Stimulated activated naive B cell treated with anti-CD40 and anti-IgM and Interleukin-4, amounts not matched to agents 10 μg/mL and 1 μg/mL and 100 μg/mL, for 72 hours (primary cell): ENCODE measurements at places on chromosomes 12 and 14.

DNA sequence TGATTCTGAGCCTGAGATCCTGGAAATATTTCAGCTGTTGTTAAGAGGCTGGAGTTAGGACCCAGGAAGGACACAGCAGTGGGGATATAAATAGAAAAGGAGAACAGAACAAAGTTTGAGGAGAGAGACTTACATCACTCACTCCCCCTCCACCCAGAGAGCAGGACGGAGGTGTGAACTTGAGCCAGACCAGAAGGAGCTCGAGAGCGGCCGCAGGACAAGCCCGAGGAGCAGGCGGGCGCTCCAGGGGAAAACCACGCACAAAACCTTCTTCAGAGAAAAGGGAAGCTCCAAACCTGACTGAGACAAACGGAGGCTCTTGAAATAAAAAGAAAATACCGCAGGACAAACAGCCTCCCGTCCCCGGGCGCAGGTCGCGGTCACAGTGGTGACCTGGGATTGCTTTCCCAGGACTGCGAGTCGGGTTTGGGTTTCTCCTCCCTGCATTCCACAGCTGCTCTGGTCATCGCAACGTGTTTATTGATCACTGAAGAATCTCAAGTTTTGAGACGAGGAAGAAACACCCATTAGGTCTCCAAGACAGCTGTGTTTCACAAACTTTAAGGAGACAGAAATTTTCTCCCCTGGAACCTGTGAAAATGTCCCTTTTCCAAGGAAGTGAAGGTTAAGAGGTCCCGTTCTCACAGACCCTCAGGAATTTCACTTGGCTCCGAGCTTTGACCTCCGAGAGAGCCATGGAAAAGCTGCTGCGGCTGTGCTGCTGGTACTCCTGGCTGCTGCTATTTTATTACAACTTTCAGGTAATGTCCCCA lies at the start of gene ADGRD1:
Gene ADGRD1, plus strand, starts transcription at position 137 of the 773 bp plus-strand sequence. Its CDS starts 559 bp downstream, at position 696.
- peak; percentile 15 for DNase-seq

DNA sequence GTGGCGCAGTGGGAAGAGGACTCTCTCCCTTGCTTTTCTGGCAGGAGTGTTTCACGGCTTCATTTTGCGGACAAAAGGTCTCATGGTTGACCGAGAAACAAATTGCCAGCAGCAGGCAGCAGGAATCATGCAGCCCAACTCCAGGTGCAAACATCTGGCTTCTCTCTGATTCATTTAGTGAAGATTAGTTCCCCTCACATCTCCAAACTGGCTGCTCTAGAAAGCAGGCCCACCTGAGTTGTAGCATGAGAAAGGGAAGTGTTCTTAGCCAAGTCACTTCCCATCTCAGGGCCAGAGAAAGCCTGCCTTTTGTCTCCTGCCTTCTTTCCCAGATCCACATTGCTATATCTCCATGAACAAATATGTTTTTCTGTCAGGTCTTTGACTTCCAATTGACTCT lies 120.8 kb upstream of the CCDC196 start:
- no peak for DNase-seq

- no peak for DNase-seq
These were observed 14.9 kb downstream of the TRMT61A start for GRCh38 chr14:103543721-103544387.

GRCh38 chr14:49688701-49689030 lies 652 bp upstream of the POLE2 start:
- no peak for DNase-seq

GRCh38 chr12:89210277-89210676 lies 142.0 kb downstream of the DUSP6 start:
- DNase-seq = no peak

- no peak for DNase-seq
These were observed 13.1 kb downstream of the NKX2-1 start for GRCh38 chr14:36506732-36507614.

GRCh38 chr12:51218607-51219161 lies 822 bp upstream of the POU6F1 start:
- DNase-seq = no peak

GRCh38 chr12:62732861-62733427 lies 202.0 kb downstream of the PPM1H start:
- no peak for DNase-seq

GRCh38 chr12:124745891-124746570 lies 117.6 kb downstream of the SCARB1 start:
- DNase-seq = no peak

DNA sequence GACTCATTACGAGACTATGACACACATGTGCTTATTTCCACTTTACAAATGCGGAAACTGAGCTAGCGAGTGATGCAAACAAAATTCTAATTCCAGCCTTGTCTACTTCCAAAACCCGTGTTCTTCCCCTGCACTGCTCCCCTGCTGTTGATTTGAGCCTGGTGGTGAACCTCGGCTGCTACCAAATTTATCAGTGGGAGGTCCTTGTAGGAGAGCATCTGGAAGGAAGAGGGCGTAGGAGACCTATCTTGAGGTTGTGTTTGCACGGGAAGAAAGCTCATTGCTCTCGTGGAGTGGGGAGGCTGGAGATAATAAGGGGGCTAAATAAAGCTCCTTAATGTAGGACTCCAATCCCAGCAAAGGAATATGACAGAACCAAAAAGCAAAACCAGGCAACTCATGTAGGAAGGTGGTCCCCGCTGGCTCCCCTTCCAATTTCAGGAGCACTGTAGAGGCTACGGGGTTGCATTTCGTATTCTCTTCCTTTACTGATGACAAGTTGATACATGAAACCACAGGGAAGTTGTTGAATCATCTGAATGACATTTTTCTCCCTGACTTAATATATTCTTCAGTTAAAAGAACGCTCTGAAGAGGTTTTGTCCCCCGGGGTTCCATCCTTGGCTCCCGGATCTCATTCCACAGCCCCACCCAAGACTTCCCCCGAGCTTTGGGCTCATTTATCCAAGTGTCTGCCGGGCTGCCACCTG lies 52.6 kb downstream of the FZD10 start:
- DNase-seq = no peak

- DNase-seq = no peak
These were observed 12.2 kb downstream of the GTF2H3 start for GRCh38 chr12:123645878-123646277.

DNA sequence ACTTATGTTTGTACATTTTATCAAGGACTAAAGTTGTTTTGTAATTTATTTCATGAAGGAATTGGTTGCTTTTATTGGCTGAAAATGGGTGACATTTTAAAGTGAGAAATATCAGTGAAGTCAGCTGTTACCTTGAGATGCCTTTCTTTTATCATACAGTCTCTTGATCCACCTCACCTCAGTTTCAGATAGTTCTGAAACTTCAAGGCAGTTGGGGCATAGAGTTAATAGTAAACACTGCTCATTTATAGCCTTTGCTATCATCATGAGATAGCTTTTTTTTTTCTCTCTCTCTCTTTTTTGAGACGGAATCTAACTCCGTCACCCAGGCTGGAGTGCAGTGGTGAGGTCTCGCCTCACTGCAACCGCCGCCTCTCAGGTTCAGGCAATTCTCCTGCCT lies 76.7 kb downstream of the MON2 start:
- DNase-seq = no peak

GRCh38 chr14:93974833-93975232 lies 1.5 kb downstream of the ASB2 start:
- DNase-seq = no peak

GRCh38 chr12:79067977-79068376 lies 203.4 kb downstream of the SYT1 start:
- no peak for DNase-seq

- no peak for DNase-seq
These were observed 13.3 kb upstream of the PITPNM2 start for GRCh38 chr12:123164222-123164621.

- DNase-seq = no peak
These were observed 236.2 kb upstream of the KRR1 start for GRCh38 chr12:75747572-75748021.

GRCh38 chr12:66217342-66217917 lies 28.4 kb downstream of the IRAK3 start:
- DNase-seq = no peak

DNA sequence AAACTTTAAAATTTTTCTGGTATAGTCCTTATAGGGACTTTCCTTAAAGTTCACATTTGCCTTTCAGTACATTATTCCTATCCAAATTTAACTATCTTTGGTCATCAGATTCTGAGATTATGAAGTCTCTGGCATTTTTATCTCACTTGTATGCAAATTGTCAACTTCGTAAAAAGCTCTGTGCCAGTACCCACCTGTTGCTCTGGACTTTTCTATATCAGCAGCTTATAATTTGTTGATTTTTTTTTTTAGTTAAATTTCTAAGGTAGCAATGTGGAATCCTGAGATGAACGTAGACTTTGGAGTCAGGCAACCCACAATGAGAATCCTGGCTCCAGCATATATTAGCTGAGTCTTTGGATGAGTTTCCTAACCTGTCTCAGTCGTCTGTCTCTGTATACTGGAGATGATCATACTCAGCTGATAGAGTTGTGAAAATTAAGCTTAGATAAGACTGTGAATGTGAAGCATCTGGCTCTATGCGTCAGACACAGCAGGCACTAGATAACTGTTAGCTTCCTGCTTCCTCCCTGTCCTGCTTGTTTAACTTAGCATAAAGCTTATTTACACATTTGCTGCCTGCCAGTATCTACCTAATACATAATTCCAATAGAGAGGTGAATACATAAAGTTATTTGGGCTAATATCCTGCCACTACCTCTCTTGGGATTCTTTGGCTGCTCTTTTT lies 59.8 kb downstream of the MARK3 start:
- no peak for DNase-seq

- no peak for DNase-seq
These were observed 140.1 kb upstream of the CPSF6 start for GRCh38 chr12:69099201-69099837.

DNA sequence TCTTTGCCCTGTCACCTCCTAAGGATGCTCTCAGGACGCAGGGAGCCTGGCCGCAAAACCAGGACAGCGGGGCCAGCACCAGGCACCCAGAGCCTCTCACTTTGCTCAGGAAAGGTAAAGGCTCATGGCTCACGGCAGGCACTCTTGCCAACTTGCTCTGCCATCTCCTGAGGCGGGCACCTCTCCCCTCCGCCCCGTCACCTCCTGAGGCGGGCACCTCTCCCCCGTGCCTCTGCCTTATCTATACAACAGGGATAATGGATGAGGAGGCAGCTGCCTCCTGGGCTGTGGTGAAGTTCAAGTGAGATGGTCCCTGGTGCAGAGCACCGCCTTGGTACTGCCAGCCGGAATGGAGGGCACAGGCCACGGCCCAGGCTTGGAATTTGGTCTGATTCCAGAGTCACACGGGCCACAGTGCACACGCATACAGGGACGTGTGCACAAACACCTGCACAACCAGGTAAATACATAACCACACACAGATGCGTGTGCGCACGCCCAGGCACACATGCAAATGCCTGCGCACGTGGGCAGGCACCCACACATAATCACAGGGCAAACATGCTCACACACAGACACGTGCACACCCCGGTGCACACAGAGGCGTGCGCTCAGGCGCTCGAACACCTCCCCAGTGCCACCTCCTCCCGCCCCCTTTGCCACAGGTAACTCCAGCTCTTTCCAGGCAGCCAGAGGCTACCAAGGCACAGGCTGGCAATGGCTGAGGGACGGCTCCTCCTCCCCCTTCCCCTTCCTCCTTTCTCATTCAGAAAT lies 11.6 kb downstream of the DEGS2 start:
- DNase-seq = no peak

- no peak for DNase-seq
These were observed 49.9 kb downstream of the IFNG start for GRCh38 chr12:68109444-68110217.

DNA sequence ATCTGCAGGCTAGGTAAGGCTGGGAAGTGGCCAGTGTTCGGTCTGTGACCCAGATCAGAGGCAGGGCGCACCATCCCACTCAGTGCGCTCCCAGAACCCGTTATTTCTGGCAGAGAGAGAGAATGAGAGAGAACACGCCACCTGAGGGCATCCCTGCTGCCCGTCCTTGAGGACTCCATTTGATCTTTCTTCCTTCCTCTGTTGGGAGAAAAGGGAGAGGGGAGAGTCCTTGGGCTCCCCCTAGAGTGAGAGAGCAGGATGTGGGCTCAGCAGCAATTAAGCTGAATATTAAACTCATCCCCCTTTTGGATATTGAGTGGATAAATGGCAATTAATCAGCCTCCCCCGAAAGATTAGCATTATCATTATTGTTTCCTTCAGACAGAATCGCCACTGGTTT lies 70.6 kb downstream of the IFT43 start:
- DNase-seq = no peak

DNA sequence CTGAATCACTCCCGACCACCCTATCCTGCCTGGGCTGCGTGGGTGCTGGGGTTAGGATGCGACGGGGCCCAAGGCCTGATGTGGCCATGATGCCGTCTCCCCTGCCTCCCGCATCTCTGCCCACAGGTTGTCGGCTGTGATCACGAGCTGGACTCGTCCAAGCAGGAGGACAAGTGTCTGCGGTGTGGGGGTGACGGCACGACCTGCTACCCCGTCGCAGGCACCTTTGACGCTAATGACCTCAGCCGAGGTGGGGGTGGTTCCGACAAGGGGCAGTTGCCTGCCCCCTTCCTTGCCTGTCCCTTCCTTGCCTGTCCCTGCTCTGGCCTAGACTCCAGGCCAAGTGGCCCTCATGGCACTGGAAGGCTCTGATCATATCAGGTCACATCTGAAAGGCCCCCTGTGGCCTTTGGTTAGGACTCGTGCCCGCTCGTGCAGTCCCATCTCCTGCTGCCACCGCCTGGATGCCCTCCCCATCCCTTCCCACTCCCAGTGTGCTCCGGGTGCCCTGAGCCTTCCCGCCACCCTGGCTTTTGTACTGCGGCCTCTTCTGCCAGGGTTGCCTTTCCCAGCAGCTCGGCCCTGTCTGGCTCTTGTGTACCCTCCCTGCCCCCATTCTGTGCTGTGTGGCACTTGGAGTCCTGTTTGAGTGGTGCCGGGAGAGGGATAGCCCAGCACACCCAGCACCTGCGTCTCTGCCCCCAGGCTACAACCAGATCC lies 13.6 kb downstream of the PAPLN start:
- no peak for DNase-seq

GRCh38 chr12:91105807-91106206 lies 5.5 kb downstream of the LUM start:
- no peak for DNase-seq

- no peak for DNase-seq
These were observed 3.3 kb upstream of the RIMBP2 start for GRCh38 chr12:130719263-130719859.

- DNase-seq = no peak
These were observed 1.1 kb upstream of the NUDT4 start for GRCh38 chr12:93376436-93377251.

DNA sequence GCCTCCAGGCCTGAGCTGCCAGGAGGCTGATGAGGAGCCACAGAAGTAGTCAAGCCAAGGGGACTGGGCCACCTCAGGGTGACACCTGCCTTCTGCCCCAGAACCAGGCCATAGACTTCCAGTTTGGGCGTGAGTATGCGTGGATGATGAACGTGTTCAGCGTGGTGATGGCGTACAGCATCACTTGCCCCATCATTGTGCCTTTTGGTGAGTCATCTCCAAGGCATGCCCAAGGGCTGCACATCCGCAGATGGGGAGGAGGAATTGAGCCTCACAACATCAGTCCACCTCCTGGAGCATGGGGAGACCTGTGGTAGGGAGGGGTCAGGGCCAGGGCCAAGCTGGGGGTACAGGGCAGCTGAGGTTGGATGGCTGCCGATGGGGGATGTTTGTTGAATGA lies 22.3 kb downstream of the NGB start:
- no peak for DNase-seq
